ENCODE measurements at places on chromosomes 6 and 20. TPM values are rescaled to one million over a fixed set of nuclear protein-coding genes. Genes with fewer than 3 reads are reported as not detected.

Gene TNFRSF6B
- total RNA-seq, result 66.5 TPM

Gene SLC22A23
- 4.7 TPM for total RNA-seq

Gene GNAS-AS1
- 1.3 TPM for total RNA-seq

Gene SPDEF
- total RNA-seq, result not detected

Gene PTGIS
- total RNA-seq, result 255 TPM

Gene IL20RA
- total RNA-seq, result 0.33 TPM

Gene BAG2
- 23.4 TPM for total RNA-seq

Gene C6orf141
- 1.3 TPM for total RNA-seq

Gene AARS2
- 24.1 TPM for total RNA-seq

Gene PI16
- total RNA-seq, result not detected

Gene CRISP3
- not detected for total RNA-seq

Gene RCAN2
- total RNA-seq, result 2.2 TPM

Gene PRL
- total RNA-seq, result not detected

Gene EPHA7
- not detected for total RNA-seq

Gene GSTA1
- not detected for total RNA-seq
